ENCODE measurements at places on chromosomes 5 and 9.

DNA sequence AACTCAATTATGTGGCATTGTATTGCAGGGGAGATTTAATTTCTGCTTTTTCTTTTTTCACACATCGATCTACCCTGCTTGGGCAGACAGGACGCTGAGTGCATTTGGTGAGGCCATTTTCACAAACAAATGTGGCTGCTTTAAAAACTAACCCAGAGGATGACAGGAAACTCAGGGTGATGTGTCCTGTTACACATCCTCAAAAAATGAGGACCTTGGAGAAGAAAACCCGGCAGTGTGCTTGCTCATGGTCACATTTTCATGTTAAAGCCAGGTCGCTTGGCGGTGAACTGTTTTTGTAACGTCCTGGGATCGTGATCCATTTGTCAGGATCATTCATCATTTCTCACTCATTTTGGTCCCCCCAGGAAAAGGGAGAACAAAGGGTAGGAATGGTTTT lies 478.3 kb upstream of the ADAMTS16 start:
- no peak for DNase-seq

DNA sequence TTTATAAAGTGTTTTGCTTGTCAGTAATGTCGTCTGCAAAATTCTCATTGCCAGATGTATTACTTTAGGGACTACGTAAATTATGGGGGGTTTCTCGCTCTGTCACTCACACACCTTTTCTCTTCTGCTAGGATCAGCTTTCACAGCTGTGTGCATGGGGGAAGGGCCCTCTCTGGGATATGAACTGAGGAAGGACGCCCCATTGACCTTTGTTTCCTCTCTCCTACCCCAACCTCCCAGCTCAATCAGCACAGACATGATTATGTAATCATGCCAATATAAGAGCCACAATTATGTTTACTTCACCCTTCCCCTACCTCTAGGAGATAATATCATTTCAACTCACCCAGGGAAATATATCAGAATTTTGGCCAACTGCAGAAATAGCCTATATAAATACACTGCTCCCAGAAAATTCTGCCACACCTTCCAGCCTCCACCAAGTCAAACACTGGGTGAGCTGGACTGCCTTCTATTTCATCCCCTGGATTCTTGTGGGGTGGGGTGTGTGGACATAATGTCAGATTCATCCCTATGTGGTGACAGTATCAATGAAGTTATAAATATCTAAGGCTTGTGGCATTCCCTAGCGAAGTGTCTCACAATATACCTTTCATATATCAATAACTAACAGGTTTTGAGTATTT lies 12.6 kb upstream of the SEMA5A start:
- no peak for DNase-seq

DNA sequence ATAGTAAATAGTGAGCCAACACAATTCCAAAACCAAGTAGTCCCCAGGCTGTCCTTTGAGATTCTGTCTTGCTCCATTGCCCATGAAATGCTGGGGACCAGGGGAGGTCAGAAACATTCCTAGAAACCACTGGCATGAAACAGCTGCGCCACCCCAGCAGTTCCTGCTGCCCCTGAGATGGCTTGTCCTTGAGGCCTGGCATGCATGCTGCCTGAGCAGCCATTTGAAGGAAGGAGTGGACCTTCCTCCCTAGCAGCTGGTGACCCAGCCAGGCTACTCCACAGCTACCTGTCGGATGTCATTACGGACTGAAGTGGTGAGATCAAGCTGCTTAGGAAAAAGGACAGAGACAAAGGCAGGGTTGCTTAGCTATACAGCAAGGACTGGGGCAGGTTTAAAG lies 260.6 kb downstream of the DENND1A start:
- no peak for DNase-seq

GRCh38 chr5:147490989-147491388 lies 18.9 kb downstream of the DPYSL3 start:
- DNase-seq: no peak

DNA sequence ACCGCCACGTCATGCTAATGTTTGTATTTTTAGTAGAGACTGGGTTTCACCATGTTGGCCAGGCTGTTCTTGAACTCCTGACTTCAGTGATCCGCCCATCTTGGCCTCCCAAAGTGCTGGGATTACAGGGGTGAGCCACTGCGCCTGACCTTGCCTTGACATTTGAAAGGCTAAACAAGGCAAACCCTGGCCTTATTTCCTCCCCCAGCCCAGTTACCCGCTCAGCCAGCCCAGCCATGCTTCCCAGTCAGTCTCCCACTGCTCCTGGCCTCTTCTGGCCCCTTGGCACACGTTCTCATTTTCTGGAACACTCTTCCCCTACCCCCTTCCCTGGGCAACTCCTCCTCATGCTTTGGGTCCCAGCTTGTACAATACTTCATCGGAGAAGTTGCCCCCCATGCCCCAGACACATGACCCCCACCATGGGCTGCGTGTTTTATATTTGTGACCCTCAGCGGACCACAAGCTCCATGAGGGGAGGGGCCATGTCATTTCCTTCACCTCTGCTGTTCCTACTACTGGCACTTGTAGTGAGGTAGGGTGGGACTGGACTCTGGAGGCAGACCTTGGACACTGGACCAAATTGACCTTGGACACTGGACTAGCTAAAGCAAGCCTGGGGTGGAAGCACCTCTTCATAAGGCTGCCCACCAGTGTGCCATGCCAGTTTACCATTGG lies 94.4 kb upstream of the IER5L start:
- DNase-seq: peak; percentile 7

DNA sequence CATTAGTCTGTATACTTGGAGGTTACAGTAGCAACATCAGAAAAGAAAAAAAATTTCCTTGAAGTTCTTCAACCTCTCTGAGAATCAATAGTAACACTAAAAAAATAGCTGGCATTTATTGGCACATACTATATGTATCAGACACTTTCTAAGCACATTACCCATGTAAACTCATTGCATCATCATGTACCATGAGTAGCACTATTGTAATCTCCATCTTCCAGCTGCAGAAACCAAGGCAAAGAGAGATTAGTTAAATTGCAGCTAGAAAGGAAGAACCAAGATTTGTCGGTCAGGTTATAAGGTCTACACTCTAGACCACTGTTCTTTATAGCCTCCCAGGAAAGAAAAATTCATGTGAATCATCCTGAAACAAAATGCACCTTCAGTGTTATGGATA lies 31.4 kb upstream of the RAB3C start:
- DNase-seq: no peak

DNA sequence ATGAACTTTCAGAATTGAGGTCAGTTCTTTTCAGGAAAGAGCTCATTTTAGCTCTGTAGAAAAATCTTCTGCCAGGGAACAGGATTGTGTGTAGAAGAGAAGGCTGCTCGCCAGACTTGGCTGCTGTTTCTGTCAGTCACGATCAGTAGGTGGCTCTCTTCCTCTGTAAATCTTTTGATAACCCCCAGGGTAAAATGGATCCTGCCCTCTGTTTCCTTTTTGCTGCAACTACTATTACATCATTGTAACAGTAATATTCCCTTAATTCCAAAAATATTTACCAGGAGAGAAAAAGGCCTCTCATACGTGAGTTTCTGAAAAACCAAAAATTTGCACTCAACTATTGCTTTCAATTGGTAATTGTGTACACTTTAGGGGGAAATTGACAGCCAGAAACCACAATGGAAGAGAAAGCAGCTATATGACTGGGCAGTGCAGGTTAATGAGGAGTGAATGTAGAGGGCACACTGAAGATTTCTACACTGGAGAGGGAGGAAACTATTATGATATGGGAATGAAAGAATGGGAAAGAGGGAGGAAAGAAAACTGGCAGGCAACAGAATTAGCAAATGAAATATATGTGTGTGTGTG lies 12.3 kb downstream of the IFNA21 start:
- DNase-seq: no peak

GRCh38 chr9:94952565-94953373 lies 226.3 kb downstream of the AOPEP start:
- no peak for DNase-seq

GRCh38 chr9:83986765-83987401 lies 6.3 kb downstream of the RMI1 start:
- DNase-seq: no peak

DNA sequence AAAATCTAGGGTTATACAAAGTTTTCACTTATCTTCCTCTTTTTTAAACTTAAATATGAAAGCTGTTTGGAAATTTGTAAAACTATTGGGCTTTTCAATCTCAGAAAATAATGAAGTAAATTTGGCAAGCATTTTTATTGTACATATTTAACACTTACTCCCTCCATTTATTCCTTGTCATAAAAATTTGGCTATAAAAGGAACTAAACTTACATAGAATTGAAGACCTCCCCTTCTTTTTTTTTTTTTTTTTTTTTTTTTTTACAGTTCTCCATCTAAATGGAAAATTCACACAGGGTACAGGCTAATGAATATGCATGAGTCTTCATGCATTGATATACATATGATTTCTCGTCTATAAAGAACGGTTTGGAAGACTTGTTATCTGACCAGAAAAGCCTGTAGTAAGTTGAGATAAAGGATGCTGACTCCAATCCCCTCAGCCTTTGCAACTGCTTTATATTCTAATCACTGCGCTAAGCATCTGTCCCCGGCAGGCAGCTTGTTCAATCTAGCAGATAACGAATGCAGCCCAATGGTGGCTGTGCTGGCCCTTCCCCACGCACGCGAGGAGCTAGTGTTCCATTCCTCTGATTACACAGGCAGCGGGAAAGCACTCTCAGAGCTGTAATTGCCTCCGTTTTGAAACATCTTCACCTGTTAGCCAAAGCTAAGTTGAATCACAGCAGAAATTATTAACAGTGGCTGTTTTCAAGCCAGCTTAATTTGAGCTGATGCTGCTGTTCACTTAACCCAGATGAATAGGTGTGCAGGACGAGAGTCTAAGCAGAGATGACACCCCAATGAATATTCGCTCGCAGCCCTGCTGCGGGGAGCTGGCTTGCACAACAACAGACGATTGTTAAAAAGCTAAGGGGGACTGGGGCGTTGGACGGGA lies 453.8 kb upstream of the ZNF608 start:
- DNase-seq: no peak

DNA sequence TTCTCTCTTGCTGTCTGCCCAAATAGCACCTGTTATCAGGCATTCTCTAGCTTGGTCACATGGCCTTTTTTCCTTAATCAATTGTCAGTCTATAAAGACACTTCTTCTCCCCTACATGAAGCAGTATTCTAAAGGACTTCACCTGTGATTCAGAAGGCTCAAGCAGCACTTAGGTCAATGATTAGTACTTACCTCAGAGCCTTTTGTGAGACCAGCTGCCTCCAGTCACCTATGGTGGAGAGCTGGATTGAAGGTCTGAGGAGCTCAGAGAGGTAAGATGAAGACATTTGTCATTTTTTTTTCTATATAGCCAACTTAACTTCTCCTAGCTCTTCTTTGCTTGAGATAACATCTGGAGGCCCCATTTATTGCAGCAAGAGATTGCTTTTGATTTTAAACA lies 278.3 kb upstream of the PCSK5 start:
- no peak for DNase-seq

DNA sequence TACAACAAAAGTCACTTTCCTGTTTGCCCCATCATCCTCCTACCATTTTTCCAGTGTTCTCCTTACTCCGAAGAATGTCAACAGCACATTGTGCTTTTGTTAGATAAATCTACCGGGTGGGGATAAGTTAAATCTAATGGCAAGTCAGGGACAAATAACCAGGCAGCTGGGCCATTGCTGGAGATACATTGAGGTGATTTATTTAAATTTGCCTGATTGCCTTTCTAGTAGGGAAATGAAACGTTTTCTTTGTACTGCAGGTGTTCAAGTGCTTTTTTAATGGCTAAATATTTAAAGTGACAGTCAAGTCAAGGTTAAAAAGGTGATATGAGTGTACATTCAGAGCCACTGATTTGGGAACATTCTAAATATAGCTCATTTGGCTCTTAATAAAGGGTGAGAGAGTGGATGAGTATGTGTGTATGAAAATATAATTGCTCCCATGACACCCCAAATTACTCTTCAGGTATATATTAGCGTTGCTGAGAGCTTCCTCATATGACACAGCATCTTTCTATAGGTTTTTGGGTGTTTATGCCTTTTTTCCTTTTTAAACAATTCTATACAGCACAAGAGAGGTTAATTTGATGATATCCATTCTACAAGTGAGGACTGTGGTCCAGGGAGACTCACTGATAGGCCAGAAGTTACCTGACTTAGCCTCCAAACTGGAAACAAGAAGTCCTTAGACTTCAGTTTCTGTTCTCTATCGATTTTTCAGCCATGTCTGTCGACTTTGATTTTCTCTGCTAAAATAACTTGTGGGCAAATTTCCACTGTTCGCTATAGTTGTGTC lies 51.9 kb downstream of the DMRT2 start:
- DNase-seq: no peak

DNA sequence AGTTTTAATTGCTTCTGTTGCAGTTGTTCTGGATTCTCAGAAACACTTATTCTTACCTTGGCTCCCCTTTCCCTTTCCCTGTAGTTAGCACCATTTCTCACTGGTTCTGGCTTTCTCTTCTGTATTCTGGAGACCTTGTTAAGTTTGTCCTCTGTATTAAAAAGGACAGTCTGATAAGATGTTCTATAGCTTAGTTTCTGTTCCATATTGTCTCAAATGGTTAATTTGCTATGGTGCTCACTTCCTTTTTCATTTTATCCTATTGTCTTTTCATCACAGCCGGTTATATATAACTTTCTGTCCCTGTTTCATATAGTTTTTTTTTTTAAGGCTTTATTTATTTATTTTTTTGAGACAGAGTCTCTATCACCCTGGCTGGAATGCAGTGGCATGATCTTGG lies 41.4 kb upstream of the KIAA1958 start:
- no peak for DNase-seq

- DNase-seq: no peak
These were observed 437.1 kb downstream of the PRR16 start for GRCh38 chr5:120901199-120901598.

DNA sequence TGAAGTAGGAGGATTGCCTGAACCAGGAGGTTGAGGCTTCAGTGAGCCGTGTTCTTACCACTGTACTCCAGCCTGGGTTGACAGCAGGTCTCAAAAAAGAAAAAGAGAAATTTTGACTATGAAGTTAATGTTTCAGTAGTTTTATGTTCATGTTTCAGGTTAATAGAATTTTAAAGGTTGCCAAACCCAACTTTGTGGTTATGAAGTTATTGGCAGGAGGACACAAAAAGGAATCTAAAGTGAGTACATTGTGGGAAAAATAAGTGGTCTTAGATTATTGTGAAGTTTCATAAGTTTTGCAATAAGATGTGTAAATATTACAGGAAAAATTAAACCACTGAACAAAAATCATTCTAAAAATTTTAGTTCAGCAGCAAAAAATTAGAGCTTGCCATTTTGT lies 78.6 kb downstream of the GOLM1 start:
- DNase-seq: no peak

DNA sequence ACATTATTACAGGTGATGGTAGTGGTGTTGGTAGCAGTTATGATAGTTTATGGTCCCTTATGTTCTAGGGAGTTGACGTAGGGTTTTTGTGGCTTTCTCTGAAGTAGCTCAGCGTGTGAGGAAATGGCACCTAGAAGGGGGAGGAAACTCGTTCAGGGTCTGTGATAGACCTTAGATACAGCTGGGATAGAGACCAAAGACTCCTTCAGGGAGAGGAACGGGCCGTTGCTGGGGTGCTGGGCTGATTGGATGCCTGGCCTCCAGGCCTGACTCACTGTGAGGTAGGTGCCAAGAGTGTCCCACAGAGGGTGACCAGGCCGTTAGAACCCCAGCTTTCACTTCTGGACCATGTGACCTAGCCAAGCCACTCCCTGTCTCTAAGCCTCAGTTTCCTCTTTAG lies 96.6 kb downstream of the DAB2IP start:
- DNase-seq: no peak
